ENCODE measurements at places on chromosomes 2 and 18.
A peak's percentile ranks its signal among the peaks of the same experiment; 100 is the strongest.

DNA sequence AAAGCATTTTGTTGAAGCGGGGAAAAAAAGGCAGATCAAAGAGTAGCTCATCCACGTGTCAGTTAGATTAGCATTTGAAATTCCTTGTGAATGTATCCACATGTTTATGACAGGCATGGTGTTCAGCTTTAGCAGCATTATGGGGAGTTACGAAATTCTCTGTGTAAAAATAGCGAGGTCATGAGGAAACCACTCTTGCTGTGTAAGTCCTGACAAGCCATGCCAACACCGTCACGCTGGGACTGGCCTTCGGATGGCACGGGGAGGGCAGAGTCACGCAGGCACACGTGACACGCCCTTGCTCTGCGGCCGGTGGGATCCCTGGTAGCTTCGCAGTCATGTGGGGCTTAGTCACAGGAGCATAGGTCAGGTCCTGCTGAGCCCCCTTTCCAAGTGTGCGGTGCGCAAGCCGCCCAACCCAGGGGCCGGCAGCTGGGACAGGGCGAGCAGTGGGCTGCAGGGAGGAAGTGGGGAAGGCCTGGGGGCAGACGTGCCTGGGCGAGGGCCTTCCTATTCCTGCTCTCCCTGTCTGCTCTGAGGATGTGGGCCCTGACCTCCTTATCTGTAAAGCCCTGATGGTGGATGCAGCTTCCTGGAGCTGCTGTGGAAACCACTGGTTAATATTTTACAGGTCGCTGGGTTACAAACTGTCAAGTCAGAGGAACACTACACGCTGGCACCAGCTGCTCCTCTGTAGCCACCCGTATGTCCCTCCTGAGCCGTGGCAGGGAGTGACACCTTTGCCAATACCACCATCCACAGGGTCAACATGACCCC lies 18.0 kb downstream of the MBP start:
- DNase-seq: peak; percentile 96

- no peak for DNase-seq
Observed at GRCh38 chr2:97662386-97662894, 1.4 kb downstream of the ACTR1B start.

DNA sequence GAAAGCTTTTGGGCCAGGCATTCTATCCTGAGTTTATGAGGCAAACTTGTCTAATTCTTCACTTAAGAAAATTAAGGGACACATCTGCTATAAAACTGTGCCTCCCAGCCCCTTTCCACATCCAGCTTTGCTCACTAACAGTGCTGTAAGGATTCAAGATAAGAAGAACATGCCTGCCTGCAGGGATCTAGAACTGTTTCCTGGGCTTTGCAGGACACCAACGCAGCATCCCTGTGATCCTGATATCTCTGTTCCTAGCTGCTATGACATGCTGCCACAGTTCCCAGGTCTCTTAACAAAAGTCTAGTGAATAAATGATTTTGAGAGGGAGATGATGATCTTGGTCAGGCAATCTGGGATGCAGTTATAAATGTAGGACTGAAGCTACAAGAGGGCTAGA lies 12.4 kb downstream of the B4GALT6 start:
- DNase-seq: no peak

DNA sequence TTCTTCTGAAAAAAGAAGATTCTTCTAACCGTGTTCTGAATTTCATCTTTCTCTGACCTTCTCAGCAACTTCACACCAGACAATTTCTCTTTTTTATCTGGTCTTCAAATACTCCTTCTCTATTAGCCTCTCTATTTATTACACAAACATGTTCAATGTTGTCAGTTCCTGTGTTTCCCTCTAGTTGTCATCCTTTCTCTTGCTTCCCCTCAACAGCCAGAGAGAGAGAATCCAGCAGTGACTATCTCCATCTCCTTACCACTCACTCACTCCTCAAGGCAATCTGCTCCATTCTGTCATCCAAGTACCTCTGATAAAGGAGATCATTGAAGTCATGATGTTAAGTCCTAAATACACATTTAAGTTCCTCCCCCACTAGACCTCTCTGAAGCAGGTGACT lies 491.9 kb upstream of the CHAC2 start:
- DNase-seq: no peak

DNA sequence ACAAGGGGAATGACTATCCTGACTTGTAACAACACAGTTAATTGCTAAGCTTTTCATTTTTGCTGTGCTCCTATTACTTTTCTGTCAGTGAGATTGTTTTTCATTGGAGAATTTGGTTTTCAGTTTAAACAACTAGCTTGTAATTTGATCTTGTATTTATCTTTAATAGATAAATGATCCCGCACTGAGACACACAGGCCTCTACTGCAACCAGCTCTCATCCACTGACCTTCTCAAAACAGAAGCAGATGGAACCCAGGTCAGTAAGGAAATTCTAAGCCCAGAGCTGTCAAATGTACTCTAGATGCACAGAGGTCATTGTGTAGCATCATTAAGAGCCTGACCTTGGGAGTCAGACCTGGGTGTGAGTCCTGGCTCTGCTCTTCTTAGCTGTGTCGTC lies 30.7 kb downstream of the PTRHD1 start:
- DNase-seq: no peak

- no peak for DNase-seq
Observed at GRCh38 chr2:202643012-202643858, 8.5 kb downstream of the FAM117B start.

- no peak for DNase-seq
Observed at GRCh38 chr2:54054271-54054670, 61.1 kb upstream of the ACYP2 start.

Measured in A549 (cell line).